HS-27A (cell line): ENCODE measurements at places on chromosomes 6 and 20.

DNA sequence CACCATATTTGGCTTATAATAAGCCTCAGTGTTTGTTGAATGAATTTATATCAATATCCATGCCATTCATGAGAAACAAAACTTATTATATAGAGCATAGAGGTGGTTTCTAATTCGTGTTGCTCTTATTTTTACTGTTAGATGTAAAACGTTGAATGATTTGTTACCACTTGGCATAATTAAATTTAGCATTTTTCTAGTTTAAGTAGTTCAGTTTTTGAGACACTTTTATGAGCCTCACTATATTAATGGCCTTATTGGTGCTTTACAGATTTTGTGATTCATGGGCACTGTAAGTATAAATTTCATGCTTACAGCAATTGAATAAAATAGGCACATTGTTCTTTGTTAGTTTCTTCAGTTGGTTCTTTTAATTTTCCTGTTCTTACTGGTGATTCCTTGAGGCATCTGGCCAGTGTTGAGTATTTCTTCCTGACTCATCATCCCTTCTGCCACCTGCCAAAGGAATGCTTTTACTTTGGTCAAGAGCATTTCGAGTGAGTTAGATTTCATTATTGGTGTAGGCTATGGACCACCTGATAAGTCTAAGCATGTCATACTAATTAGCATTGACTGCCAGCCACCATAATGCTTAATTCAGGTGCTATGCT, 34.8 kb downstream of the CDKAL1 start:
- DNase-seq = no peak

DNA sequence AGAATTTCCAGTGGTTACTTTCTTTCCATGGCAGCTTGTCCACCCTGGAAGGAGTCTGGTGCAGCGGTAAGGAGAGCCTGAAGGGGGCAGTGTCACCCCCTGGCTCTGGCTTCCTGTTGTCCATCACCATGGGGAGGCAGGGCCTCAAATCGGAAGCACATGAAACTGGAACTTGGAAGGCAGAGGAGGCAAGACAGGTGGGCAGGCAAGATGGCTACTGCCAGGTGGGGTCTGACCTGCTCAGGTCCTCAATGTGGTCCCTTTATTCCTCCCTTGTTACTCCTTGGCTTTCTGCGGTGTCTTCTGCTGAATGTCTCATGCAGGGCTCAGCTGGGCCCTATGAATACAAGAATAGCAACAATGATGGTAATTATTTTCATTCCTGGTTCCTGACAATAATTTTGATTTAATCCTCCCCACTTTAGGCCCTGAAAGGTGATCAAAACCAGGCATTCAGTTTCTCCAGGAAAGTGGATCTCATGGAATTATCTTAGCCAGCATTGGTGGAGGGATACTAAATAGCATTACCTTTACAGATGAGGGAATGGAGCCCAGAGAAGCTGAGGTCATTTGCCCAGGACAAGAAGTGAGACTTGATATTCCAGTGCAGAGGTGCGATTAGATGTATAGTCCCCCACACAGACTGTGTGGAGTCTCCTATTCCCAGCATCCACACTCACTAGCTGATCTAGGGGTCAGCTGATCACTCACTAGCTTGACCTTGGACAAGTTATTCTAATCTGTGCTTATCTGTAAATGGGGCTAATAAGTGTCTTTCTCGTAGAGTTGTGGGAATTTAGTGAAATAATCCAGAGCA, 17.6 kb upstream of the SNAI1 start:
- DNase-seq = no peak

DNA sequence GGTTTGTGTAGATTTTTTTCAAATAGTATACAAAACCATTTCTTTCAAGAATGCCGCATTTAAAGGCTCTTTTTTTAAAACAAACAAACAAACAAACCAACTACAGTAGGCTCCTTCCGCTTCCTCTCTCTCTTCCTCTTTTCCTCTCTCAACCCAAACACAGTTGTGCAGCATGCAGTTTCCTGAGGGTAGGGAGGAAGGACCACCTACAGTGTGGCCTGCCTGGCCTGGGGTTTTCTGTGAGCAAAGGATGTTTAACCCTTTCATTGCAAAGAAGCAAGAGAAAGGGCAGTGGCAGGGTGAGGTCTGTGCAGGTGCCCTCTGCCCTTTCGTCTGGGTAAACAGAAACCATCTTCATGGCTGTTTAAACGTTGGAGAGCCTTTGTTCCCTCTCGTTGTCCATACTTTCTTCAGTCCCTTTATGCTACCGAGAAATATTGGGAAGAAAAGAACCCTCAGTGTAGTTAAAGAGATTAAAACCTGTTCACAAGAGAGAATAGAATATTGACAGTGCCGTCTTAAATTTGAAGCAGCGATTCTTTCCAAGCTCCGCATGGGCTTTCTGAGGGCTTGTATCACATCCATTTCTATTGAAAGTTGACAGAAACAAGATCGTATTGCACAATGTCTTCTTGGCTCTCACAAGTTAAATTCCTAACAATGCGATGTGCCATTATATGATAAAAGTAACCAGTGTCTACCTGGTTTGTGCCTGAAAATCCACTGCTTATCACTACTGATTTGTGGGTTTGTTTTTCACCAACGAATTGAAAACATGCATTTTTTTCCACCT, 215.5 kb upstream of the SNX9 start:
- DNase-seq = no peak

GRCh38 chr20:41387444-41387851, 20.8 kb upstream of the EMILIN3 start:
- DNase-seq = no peak

GRCh38 chr20:37523911-37524700, 3.1 kb downstream of the NNAT start:
- no peak for DNase-seq
